ENCODE measurements at places on chromosomes 6 and 20.

- DNase-seq: no peak
Measured at GRCh38 chr6:110492584-110492983, 16.2 kb upstream of the SLC22A16 start.

- no peak for DNase-seq
Measured at GRCh38 chr6:105593056-105593690, 190.3 kb upstream of the PREP start.

DNA sequence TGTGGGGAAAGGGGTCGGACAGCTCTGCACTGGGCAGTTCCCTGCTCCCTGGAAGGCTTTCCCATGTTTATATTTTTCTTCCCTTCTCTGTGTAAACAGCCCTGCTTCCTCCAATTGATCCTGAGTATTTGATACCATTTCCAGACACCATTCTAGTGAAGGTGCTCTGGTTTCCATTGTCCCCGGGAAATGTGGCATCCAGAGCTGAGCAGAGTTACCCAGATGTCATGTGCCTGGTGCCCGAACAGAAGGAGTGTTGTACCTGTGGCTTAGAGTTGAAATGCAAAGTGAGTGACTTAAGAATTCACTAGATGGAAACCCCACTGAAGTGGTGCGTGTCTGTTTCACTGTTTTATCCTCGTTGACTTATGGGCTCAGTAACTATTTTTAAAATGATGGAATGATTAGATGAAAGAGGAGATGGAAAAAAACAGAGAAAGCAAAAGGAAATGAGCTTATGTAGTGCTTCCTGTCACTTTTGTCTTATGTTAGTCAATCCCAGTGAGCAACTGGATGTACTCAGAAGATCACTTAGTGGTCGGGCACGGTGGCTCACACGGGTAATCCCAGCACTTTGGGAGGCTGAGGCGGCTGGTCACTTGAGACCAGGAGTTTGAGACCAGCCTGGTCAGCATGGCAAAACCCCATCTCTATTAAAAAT is 83.8 kb downstream of the SASH1 start:
- DNase-seq: no peak

DNA sequence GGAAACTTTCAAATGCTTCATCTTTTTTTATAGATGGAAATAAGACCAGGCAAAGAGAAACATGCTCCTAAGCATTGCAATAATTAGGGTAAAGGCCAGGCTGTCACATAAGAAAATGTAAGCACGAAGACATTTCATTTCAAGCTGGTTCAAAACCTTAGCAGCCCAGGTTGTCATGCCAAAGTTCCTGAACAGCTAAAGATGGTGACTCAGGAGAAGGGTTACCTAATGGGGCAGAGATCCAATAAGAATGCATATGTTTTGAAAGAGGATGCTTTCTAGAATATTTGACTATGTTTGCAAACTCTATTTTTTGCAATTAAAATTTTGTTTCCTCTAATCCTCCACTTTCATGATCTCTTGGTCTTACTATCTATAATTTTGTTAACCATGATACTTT is 65.6 kb upstream of the PHACTR2 start:
- DNase-seq: no peak

- DNase-seq: no peak
Measured at GRCh38 chr6:25337431-25337830, 58.3 kb downstream of the CARMIL1 start.

DNA sequence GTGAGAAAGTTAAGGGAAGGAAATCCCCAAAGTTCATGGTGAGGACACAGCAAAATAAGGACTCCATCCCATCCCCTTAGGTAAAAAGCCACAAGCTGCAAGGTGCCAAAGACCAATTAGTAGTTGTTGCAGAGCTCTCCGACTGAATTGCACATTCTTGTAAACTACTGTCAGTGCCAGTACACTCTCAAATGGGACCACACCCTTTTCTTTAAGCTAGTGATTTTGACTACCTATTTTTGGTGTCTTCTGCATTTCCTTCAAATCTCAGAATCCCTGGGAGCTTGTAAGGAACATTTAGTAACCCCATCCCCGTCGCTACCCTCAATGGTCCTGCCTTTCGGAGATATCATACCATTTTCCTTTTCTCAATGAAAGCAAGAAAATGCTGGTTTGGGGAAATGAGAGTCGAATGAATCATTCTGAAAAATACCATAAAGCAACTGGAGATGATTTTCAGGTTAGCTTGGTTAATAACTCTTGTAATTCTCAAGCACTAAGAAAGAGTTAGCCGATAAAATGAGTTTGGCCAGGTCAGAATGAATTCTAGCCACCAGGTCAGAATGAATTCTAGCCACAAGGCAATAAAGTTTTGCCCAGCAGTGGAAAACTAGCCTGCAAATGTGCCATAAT is 5.2 kb upstream of the HMGN3 start:
- DNase-seq: no peak

GRCh38 chr20:24647713-24648112 is 178.3 kb downstream of the SYNDIG1 start:
- DNase-seq: no peak

- no peak for DNase-seq
Measured at GRCh38 chr6:70956191-70956450, 739 bp downstream of the B3GAT2 start.

DNA sequence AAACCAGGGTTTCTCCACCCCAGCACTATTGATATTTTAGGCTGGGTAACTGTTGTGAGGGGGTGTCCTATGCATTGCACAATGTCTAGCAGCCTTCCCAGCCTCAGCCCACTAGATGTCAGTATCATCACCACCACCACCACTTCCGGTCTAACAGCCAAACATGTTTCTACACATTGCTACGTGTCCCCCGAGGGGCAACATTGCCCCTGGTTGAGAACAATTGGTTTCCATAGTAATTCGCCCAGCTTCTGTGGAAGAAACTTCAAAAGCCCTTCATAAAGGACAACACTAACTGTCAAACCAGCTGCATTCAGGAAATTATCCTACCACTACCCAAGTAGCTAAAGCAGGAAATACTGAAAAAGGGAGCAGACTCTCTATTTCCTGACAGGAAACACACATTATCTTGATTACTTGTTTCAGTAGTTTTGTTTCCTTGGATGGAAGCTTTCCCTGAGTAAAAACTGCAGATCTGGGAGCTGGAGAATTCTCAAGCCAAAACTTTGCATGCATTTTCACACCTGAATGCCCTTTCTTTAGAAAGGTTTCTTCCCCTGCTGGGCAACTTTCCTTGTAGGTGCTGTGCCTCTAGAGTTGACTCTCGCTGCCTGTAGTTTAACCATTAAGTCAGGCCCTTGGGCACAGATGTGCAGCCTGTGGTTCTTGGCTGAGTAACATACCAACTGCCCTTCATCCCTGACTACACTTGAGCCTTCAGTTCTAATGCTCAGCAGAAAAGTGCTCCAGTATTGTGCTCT is 23.6 kb downstream of the PKHD1 start:
- DNase-seq: no peak

DNA sequence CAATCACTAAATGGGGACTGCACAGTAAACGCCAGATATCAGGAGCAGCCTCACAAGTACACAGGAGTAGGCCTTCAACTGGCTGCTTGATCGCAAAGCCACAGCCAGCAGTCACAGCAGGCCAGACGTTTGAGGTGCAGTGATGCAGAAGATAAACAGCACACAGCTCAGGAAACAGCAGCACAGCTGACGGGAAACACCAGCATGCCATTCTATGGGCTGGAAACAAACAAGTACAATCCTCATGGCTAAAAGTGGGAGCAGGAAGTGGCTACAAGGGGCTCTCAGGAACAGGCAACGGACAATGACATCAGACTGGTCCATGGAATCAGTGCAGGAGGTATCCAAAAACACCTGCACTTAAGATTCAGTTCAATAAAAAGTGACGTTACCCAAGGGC is 111.0 kb downstream of the DTNBP1 start:
- DNase-seq: no peak

DNA sequence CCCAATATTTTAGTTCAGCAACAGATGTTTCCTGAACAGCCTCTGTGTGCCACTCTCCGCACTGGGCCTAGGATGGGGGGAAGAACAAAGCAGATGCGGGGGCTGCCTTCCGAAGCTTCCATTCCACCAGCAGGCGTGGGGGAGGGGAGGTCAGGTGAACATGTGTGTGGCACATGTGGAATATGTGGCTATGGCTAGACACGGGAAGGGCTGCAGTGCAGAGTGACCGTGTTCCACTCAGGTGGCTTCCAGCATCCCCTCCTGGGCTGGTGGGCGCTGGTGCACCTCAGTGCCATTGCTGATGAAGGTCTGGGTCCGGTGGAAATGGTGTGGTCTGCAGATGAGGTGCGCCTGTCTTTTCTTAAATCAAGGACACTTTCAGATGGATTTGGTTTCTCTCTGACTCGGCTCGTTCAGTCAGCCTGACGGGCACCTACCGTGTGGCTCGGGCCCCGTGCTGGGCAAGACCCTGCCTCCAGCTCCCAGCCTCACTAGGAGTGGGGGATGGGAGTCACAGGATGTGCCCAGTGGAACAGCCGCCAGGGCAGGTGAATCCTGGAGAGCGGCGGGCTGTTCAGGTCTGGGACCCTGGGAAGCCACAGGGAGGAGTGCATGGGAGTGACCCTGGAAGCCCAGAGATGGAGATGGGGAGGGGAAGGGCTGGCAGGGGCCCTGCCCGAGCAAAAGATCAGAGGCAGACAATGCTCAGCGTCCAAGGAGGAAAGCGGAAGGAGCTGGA is 111.0 kb downstream of the SYCP2 start:
- DNase-seq: no peak

DNA sequence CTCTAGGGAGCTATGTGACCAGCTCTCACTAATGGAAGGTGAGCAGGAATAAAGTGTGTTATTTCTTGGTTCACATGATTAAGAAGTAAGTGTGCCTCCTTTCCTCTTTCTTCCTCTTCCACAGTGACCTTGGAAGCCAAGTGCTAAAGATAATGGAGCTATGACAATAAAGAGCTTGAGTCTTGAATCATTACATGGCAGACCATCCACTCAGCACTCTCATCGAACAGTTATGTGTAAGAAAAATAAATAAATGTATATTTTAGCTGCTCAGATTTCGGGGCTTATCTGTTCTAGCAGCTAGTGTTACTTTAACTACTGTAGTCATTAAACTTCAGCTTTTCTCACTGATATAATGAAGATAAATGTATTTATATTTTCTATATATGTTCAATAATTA is 72.9 kb downstream of the HDGFL1 start:
- no peak for DNase-seq

GRCh38 chr20:17066902-17067301 is 159.9 kb upstream of the PCSK2 start:
- DNase-seq: no peak

DNA sequence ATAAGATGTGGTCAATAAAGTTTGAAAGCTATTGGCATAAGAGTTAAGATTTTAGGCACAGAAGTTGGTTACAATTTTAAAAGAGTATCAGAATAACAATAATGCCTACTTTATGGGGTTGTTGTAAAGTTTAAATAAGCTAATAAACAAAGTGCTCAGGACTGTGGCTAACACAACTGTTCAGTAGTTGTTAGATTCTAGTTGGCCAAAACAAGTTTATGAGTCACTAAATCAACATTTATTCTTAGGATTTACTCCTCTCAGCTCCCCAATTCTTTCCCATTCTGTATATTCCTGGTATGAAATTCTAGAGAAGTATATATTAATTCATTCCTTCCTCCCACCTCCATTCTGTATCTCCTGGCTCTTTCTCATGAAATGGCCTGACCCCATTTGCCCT is 14.5 kb downstream of the RMND1 start:
- DNase-seq: no peak

GRCh38 chr20:48405909-48406308 is 421.9 kb downstream of the PREX1 start:
- DNase-seq: no peak

DNA sequence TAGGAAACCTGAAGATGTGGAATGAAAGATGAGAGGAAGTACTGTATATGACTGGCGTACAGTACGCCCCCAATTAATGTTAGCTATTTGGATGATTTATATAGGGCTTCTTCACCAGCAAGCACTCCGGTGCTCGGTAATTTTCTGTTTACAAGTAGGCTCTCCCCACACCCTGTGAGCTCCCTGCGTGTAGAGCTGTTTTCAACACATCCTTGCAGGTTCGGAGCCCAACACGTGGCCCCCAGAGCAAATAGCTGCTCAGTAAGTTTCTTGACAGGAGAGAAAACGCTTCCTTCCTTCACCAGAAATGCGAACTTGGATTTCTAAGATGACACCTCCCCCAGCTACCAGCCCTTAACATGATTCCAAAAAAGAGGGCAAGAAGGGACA is 1.2 kb upstream of the RAB22A start:
- DNase-seq: no peak

- no peak for DNase-seq
Measured at GRCh38 chr6:47235964-47236760, 73.5 kb downstream of the TNFRSF21 start.

GRCh38 chr6:11039040-11039439 is 5.1 kb downstream of the ELOVL2 start:
- no peak for DNase-seq

DNA sequence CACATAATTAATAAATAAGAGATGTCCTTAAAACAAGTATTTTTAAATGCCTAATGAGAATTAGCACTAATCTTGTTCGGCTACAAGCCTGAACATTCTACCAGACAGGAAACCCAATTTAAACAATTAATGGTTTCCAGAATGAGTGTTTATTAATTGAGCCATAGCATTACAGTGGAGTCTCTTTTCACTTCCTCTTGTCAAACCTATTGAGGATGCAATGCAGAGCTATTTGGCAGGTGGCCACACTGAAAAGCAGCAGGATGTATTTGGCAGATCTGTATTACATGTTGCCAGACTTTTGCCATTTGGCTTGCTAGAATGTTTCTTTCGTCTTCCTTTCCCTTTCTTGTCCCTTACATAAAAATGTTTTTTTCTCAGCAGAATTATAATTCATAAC is 475.2 kb upstream of the MARCKS start:
- DNase-seq: peak; percentile 82

- DNase-seq: no peak
Measured at GRCh38 chr20:62802026-62802712, 2.5 kb upstream of the OGFR start.

- no peak for DNase-seq
Measured at GRCh38 chr6:45420909-45421708, 43.4 kb upstream of the SUPT3H start.

DNA sequence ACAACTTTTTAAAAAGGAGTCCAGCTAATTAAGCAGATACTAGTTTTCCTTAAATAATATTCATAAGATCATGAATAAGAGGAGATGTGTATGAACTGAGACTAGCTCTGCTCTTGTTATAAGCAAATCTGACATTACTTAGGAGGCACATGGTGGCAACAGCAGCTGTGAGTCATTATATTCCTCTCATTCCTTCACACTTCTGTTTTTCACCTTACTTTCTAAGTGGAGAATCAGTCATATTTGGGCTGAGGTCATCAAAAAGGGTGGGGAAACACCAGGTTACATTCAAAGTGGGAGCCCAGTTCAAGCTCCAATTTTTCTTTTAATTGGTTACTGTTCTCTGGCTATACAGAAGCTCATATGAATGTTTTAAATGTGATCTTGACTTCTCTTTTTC is 6.0 kb upstream of the RIPPLY2 start:
- DNase-seq: no peak

DNA sequence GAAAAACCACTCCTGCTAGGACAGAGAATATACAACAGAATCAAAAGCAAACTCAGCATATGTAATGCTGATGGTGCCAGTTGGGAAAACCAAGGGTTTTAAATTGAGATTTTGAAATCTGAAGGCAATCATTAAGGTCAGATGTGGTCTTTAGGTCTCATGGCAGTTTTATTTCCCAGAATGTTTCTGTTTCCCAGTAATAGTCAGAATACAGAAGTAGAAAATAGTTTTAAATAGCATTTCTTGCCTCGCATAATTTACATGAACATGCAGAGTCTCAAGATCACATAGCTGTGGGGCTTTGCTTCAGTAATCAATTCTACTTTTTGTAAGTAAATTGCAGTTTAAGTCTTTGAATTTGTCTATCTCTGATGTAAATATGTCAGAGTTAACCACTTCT is 58.1 kb downstream of the RNF144B start:
- no peak for DNase-seq

Measured in fibroblast of gingiva (primary cell).